ENCODE measurements at places on chromosomes 16 and 17.
A peak's percentile ranks its signal among the peaks of the same experiment; 100 is the strongest.

GRCh38 chr16:14202697-14203096 is 131.6 kb downstream of the MRTFB start:
- no peak for DNase-seq

- DNase-seq: no peak
Measured at GRCh38 chr16:31186176-31186575, 6.2 kb downstream of the FUS start.

DNA sequence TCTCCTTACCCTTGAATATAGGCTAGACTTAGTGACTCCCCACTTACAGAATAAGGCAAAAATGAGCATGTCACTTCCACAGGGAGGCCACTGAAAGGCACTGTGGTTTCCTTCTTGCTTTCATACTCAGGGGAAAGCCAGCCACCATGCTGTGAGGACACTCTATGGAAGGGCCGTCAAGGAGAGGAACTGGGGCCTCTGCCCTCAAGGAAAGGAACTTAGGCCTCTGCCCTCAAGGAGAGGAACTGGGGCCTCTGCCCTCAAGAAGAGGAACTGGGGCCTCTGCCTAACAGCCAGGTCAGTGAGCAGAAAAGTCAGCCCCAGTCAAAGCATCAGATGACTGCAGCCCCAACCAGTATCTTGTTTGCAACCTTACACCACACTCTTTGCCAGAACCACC is 30.1 kb downstream of the VPS35 start:
- DNase-seq: no peak

- DNase-seq: peak; percentile 41
Measured at GRCh38 chr16:47058295-47059086, 85.0 kb upstream of the DNAJA2 start.

DNA sequence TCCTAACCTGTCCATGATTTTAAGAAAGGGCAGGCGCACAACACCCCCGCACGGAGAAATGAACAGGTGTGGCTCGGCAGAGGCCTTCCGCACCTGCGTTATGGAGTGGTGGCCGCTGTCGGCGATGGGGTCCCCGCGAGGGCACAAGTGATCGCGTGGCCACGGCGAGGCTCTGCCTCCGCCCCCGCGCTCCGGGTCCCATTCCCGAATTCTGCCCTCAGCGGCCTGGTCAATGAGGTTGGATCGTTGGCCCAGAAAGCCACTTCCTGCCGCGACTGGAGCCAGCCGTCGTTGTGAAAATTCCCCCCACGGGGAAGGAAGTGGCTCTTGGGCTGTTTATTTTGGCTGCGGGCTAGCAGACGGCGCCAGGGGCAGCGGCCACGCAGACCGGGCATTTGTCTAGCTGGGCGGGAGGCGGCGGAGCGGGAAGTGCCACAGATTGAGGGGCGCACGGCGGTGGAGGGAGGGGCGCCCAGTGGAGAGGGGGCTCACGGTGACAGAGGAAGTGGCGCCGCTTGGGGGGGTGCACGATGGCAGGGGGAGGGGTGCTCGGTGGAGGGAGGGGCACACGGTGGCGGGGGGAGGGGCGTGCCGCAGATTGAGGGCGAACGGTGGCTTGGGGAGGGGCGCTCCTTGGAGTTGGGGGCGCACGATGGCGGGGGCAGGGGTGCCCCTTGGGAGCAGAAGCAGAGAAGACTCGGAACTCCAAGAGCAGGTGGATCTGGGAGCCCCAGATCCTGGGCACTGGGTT is 25.0 kb downstream of the MRC2 start:
- DNase-seq: peak; percentile 42

- DNase-seq: no peak
Measured at GRCh38 chr17:61757168-61757567, 106.2 kb downstream of the BRIP1 start.

- no peak for DNase-seq
Measured at GRCh38 chr16:68640972-68641371, 4.1 kb upstream of the CDH3 start.

DNA sequence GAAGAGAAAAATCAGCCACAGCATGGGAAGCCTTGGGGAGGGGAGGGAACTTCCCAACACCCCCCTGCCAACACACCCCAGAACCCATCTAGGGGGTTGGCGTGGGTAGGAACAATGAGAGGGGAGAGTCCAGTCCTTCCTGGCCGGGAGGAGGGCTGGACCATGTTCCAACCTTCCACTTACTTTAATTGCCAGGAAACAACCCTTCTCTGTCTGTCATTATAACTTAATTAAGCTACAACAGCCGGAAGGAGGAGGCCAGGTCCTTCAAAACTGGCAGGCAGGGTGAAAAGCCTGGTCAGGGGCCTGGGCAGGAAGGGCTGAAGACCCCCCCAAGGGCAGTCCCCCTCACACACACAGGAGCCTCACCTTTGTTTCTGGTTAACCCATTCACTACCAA is 447.0 kb downstream of the SOX9 start:
- no peak for DNase-seq

Measured in ascending aorta (tissue), 2 donors.